Suppressor macrophage (primary cell): ENCODE measurements at places on chromosomes 16 and 17.

- no peak for DNase-seq
Measured at GRCh38 chr17:30391534-30391933, 12.8 kb downstream of the CPD start.

DNA sequence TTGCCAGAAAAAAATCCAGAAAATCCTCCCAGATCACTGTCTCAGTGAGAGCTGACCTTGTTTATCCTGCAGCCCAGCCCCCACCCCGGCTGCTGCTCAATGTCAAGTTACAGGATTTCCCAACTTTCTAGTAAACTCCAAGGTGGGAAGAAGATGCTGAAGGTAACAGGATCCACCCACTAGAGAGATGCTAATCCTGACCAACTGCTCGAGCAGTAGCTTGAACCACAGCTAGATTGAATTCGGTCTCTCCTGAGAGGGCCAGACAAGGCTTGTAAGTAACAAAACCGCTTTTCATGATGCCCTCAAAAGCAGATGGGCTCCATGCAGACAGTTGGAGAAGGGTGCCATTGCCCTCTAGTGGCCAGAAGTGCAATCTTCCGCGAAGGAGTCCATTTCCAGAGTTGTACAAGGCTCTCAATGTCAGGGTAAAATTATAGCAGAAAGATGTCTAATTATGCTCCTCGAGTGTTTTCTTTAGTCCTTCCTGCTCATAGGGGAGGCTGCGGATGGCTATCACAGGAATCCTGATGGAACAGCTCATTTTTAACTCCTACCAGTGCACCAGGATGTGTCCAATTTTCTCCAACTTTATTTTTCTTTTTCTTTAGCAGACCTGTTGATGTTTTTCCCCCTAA, 3.9 kb downstream of the CDH11 start:
- DNase-seq: peak; percentile 51

DNA sequence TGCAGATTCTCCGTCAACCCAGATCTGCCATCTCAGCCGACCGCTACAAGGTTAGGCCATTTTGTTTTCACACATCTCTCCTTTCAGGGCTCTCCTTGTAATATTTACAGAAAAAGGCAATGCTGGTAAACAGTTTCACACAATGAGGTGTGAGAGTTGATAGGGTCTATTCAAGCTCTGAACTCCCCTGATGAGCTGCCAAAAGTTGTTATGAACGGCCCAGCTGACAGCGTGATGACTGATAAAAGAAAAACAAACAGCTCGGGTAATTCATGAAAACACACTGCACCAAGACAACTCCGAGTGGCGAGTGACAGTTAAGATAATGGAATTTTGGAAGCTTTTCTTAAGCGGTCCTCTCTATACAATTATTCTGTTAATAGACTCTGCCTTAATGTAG, 68.1 kb upstream of the IRX5 start:
- DNase-seq: no peak

GRCh38 chr17:56110463-56111135, 42.7 kb upstream of the ANKFN1 start:
- DNase-seq: no peak

DNA sequence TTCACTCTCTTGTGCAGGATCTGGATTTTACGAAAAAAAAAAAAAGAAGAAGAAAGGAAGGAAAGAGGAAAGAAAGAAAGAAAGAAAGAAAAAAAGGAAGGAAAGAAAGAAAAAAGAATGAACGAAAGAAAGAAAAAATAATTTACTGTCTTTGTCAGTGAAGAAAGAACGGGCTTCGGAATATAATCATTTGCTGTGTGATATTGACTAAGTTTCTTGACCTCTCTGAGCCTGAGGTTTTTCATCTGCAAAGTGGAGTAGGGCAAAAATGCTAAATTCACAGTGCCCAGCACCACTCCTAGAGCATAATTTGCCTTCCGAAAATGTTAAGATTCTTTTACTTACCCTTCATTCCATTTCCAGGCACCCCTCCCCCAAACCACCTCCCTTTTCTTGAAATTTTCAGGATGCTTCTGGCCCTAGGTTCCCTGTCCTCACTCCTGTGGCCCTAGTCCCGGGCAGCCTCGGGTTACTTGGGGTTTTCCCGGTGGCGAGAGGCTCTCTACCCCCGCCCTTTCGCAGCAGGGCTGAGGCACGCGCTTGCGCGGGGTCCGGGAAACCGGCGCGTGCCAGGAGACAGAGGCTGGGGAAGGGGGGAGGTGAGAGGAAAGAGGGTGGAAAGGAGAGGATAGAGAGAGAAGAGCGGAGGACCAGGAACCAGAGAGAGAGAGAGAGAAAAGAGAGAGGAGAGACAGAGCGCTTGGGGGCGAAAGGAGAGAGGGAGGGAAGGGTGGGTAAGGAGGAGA, at the start of gene CNTNAP1:
CNTNAP1 (plus strand) TSS at position 556 of the 746 bp plus-strand sequence. CDS start 299 bp downstream, outside the sequence.
- peak; percentile 31 for DNase-seq

- DNase-seq: no peak
Measured at GRCh38 chr17:32297860-32298259, 32.2 kb downstream of the RHBDL3 start.

DNA sequence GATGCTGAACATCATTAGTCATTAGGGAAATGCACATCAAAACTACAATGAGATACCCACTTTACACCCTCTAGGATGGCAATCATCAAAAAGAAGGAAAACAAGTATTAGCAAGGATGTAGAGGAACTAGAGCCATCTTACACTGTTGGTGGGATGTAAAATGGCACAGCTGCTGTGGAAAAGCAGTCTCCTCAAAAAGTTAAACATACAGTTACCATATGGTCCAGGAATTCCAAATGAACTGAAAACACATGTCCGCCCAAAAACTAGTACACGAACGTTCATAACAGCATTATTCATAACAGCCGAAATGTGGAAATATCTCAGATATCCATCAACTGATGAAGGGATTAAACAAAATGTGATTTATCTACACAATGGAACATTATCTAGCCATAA, 7.0 kb downstream of the FBF1 start:
- no peak for DNase-seq

DNA sequence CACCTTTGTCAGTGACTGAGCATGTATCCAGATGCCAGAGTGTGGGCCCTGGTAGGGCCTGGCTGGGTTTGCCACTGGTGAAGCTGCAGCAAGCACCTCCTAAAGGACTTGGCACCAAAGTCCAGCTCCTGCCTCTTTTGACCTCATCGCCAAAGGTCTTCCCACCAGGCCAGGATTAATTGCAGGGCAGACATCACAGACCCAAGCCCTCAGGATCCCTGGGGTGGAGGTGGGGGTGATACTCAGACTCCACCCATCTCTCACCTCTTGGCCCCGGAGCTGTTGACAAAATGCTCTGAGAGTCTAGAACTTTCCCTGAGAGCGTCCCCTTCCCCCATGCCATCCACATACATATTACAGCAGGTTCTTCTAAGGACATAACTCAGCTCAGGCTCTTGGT, 4.6 kb downstream of the WNT3 start:
- no peak for DNase-seq

DNA sequence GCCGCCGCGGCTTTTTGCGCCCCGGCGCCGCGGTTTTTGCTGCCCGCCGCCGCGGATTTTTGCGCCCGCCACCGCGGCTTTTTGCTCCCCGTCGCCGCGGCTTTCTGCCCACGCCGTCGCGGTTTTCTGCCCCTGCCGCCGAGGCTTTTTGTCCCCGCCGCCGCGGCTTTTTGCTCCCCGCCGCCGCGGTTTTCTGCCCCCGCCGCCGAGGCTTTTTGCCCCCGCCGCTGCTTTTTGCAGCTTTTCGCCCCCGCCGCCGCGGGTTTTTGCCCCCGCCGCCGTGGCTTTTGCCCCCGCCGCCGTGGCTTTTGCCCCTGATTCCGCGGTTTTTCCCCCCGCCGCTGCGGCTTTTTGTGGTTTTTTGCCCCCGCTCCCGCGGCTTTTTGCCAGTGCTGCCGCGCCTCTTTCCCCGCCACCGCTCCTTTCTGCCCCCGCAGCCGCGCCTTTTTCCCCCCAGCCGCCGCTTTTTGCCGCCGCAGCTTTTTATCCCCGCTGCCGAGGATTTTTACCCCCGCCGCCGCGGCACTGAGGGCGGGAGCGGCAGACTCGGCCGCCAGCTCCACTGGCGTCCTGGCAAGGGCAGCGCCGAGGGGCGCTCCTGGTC, 518.6 kb upstream of the WSB1 start:
- no peak for DNase-seq

GRCh38 chr16:14199624-14200023, 128.5 kb downstream of the MRTFB start:
- DNase-seq: no peak

GRCh38 chr17:63500543-63501390, 22.4 kb upstream of the KCNH6 start:
- peak; percentile 79 for DNase-seq

GRCh38 chr16:31138621-31139578, 3.4 kb upstream of the PRSS8 start:
- no peak for DNase-seq

DNA sequence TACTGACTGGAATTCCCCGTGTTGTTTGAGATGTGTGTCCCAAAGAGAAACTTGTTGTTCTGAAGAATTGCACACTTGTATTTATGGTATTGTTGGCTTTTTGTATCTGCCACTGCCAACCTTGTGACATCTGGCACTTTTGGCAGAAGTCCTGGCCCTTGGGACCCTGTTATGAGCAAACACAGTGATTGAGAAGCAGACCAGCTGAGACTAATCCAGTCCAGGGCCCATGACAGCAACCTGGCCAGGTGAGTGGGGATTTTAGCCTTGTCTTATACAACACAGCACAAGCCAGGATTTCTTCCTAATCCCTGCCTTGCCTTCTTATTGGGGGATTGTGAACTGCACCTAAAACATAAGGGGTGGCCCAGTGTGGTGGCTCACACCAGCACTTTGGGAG, 80.0 kb downstream of the NTN1 start:
- no peak for DNase-seq

GRCh38 chr17:10758062-10758461, 28.2 kb upstream of the TMEM220 start:
- no peak for DNase-seq

DNA sequence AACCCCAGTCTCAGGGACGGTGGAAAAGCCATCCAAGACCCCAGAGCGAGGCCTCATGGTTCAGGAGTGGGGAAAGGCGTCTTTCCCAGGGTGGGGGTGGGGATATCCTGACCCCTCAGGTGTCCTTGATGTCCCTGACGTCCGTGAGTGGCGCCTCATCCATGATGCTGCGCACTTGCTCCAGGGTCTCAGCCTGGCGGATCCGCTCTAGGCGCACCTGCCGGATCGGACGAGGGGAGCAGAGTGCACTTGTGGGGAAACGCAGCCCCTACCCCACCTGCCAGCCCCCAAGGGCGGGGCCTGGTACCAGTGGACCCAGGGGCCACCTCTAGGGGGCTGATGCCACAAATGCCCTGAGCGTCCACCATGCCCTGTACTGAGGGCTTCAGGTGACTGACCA, 20.2 kb downstream of the RABEP2 start:
- DNase-seq: no peak

DNA sequence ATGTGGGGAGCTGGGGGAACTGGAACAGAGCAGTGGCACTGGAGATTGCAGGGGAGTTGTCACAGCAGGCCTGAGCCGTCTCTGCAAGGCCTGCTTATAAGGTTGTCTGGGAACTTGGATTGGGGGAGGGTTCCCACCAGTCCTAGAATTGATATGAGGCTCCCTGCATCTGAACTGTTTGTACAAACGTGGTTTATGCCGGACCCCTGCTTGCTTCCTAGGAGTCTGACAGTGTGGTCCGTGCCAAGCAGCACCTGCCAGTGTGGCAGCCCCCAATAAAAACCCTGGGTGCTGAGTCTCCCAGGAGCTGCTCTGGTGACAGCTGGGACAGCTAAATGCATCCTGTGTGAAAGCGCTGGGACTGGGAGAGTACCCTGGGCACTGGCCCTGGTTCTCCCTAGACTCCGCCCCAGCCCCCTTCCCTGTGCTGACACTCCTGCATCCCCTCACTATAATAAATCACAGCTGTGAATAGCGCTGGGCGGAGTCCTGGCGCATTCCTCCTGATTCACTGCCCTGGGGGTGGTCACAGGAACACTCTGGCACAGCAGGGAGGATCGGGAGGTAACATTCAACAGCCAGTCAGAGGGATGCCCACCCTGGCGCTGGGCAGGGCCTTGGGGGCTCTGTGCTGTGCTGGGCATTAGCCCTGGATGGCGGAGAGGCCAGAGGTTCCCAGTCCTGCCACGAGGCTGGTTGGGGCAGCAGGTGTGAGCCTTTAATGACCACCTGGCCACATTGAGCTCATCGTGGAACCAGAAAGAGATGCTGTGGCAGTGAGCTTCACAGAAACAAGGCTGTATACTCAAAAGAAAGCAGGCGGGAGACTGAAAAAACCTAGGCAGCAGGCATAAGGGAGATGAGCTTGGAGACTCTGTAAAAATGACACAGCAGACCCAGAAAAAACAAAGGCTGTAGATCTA, 45.6 kb downstream of the RMI2 start:
- DNase-seq: no peak

DNA sequence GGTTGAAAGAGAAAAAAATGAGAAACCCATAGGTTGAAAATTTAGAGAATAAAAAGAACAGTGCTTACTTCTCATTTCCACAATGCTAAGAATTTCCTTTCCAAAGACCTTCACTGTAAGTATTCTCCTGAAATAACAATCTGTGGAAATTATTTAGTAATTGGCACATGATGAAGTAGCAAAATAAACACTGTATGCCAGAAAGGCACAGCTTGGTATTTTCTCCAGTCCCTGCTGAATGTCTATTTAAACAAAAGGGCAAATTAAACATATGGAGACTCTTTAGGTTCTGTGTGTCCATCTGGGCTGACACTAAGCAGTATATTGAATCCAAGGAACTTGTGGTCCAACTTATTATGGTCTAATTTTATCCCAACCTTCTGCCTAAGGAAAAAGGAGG, 46.1 kb downstream of the CHCT1 start:
- DNase-seq: no peak

DNA sequence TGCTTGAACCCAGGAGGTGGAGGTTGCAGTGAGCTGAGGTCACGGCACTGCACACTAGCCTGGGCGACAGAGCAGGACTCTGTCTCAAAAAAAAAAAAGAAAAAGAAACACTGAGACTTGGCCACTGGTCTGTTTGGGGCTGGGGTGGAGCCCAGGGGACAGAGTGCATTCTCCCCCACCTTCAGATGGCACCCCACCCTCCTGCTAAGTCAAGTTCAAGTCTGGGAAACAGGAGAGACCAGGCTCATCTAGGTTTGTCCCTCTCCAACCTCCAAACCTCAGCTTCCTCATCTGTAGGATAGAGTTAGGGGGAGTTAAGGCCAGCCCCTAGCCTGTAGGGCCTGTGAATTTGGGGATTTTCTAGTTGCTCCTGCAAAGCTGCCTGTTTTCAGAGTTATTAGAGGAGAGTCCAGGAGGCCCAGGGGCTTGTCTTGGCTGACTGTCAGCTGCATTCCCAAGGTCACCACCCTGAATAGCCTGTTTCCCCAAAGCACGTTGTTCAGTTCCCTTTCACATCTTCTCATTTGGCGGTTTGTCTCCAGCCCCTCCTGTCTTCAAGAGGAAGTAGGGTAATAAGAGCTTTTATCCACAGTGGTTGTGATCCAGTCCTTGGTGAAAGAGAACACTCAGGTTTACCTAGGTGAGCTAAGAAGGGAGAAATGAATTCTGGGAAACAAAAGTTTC, 2.2 kb downstream of the MT3 start:
- DNase-seq: peak; percentile 70
